ENCODE measurements at places on chromosomes 2 and 18. TPM values are rescaled to one million over a fixed set of nuclear protein-coding genes. Genes with fewer than 3 reads are reported as not detected.

GRCh38 chr2:85539361-85540132 is 579 bp downstream of the MAT2A start:
- peak; percentile 70 for DNase-seq

- peak; percentile 96 for DNase-seq
These were observed 94.3 kb downstream of the LIPG start for GRCh38 chr18:49656073-49656692.

DNA sequence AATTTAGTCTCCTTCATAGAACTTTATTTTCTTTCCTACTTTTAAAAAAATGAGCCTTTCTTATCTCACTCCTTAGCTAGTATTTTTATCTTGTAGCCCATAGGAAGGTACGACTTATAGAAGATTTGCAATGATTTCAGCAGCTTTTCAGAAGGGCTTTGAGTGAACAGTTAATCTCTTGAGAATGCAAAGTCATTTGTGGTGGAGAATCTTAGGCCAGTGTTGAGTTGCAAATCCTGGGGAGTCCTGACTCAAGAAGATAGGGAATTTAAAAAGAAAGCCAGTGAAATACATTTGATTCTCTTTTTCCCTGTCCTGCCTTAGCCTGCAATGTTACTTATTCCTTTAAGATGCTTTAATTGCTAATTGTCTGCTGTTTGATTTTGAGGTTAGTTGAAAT is 33.6 kb downstream of the LYPD6 start:
- no peak for DNase-seq

DNA sequence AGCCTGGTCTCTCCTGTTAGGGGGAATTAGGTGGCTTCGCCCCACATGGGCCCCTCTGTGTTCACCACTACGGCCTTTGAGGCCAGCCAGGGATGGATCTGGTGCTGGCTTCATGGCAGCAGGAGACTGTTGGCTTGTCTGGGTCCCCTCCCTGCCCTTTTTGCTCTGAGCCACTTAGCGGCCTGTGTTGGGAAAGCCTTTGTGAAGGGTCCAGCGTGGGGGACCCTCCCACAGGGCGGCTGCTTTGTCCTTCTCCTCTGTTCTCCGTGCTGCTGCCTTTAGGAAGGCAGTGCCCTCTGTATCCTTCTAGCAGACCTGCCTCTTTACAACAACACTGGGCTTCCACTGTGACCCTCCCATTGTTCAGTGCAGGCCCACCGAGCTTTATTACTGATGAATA is 118.4 kb downstream of the TSN start:
- DNase-seq, result no peak

GRCh38 chr2:149613704-149614103 is 26.1 kb upstream of the MMADHC start:
- DNase-seq, result no peak

DNA sequence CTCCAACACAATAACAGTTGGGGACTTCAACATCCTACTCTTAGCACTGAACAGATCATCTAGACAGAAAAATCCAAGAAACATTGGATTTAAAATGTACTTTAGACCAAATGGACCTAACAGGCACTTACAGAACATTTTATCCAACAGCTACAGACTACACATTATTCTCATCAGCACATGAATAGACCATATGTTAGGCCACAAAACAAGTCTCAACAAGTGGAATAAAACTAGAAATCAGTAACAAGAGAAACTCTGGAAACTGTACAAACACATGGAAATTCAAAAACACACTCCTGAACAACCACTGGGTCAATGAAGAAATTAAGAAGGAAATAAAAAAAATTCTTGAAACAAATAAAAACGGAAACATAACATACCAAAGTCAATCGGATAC is 117.5 kb downstream of the ACVR1 start:
- no peak for DNase-seq

DNA sequence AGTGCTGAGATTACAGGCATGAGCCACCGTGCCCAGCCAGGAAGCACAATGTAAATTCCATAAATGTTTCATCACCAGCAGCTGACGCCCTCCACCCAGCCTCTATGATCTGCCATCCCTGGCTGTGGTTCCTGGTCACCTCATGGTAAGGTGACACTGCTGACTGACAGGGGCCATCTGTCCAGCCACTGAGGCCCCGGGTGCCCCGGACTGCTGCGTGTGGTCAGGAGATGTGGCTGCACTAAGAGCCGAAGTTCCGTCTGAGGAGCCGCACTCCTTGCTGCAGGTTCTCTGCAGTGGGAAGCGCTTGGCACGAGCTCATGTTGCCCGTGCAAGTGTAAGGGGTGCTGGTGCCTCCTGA is 10.9 kb downstream of the NTSR2 start:
- no peak for DNase-seq

GRCh38 chr2:145197944-145198343 is 678.0 kb upstream of the ZEB2 start:
- DNase-seq, result no peak

GRCh38 chr2:207317378-207317984 is 151.7 kb upstream of the KLF7 start:
- no peak for DNase-seq

DNA sequence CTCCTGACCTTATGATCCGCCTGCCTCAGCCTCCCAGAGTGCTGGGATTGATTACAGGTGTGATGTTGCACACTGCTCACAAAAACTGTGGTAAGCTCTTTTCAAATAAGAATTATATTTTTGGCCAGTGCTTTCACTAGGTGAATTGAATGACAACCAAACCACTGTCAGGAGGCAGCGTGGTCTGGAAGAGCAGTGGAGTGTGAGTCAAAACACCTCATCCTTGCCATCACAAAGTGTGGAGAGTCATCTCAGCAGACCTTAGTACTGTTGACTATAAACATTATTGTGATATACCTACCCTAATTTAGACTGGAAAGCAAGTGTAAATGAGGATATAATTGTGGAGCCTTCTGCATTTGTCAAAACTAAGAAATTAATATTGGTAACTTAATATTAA is 61.3 kb downstream of the UBE2E3 start:
- no peak for DNase-seq

RNF181 gene
- 388 TPM for total RNA-seq

DDX18 gene
- total RNA-seq, result 77.7 TPM

CYRIA gene
- total RNA-seq, result 0.12 TPM

FIGN gene
- 5.8 TPM for total RNA-seq

FOXI3 gene
- not detected for total RNA-seq

CROCC2 gene
- 0.12 TPM for total RNA-seq
